ENCODE measurements at places on chromosomes 13 and 19.

GRCh38 chr19:17510220-17510993 is 1.0 kb upstream of the PGLS start:
- H3K4me3 ChIP-seq, result peak overlapping the region; percentile 84
- H3K4me1 ChIP-seq, result peaks cover 2% of the 10 kb centered on the region
- H3K36me3 ChIP-seq, result no peaks in the 10 kb centered on the region
- H3K27ac ChIP-seq, result no peak overlapping the region
- DNase-seq, result no peak
- H3K27me3 ChIP-seq, result no peaks in the 10 kb centered on the region

- peak overlapping the region; percentile 59 for H3K27ac ChIP-seq
- DNase-seq, result no peak
- peaks cover 12% of the 10 kb centered on the region for H3K4me1 ChIP-seq
- H3K36me3 ChIP-seq, result peaks cover 6% of the 10 kb centered on the region
- H3K27me3 ChIP-seq, result no peaks in the 10 kb centered on the region
Observed at GRCh38 chr13:28438067-28438466, 56.9 kb downstream of the FLT1 start.

GRCh38 chr13:35906636-35907035 is 224.5 kb downstream of the DCLK1 start:
- H3K4me1 ChIP-seq, result peaks cover 4% of the 10 kb centered on the region
- no peak overlapping the region for H3K27ac ChIP-seq
- H3K36me3 ChIP-seq, result no peaks in the 10 kb centered on the region
- no peaks in the 10 kb centered on the region for H3K27me3 ChIP-seq
- no peak overlapping the region for H3K4me3 ChIP-seq

- DNase-seq, result no peak
- no peak overlapping the region for H3K4me3 ChIP-seq
- H3K27me3 ChIP-seq, result no peaks in the 10 kb centered on the region
- no peaks in the 10 kb centered on the region for H3K36me3 ChIP-seq
- H3K4me1 ChIP-seq, result no peaks in the 10 kb centered on the region
Observed at GRCh38 chr13:112510987-112511685, 76.8 kb downstream of the TUBGCP3 start.

- H3K36me3 ChIP-seq, result no peaks in the 10 kb centered on the region
- H3K27me3 ChIP-seq, result no peaks in the 10 kb centered on the region
- no peaks in the 10 kb centered on the region for H3K4me1 ChIP-seq
- no peak overlapping the region for H3K4me3 ChIP-seq
- H3K27ac ChIP-seq, result no peak overlapping the region
Observed at GRCh38 chr13:111566567-111566966, 246.1 kb downstream of the TEX29 start.

DNA sequence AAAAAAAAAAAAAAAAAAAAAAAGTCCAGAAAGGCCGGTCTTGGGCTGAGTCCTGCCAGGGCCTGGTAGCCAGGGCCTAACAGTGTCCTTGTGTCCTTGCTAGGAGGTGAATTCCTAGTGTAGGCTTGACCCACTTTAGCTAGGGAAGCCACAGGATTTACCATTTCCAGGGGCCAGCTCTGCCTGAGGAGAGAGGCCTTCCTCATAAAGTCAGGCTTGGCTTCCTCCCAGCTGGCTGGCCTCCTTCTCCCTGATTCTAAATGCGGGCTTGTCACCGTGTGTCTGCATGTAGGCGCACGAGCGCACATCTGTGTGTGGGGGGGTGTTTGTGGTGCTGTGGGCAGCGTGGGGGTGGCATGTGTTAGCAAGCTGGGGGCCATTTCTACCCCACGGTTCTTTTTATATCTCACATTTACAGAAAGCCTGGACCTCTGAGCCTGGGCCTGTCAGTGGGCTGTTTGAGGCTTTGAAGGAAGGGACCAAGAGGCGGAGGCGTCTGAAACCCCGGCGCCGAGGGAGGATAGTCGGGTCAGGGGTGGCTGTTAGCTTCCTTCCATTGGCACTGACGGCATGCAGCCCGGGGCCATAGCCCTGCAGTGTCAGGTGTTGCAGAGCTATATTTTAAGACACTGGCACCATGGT is 31.7 kb downstream of the IER2 start:
- no peaks in the 10 kb centered on the region for H3K27me3 ChIP-seq
- DNase-seq, result no peak
- peaks cover 2% of the 10 kb centered on the region for H3K4me1 ChIP-seq
- H3K27ac ChIP-seq, result no peak overlapping the region

DNA sequence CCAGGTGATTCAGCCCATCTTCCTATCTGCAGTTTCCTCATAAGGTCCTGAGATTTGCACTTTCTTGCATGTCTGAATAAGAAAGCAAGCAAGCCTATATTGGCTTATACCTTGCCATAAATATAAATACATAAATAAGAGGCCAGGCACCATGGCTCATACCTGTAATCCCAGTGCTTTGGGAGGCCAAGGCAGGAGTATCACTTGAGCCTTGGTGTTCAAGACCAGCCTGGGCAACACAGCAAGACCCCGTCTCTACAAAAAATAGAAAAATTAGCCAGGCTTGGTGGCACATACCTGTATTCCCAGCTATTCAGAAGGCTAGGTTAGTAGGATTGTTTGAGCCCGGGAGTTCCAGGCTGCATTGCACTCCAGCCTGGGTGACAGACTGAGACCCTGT is 5.5 kb upstream of the GPATCH1 start:
- H3K4me1 ChIP-seq, result no peaks in the 10 kb centered on the region
- H3K36me3 ChIP-seq, result no peaks in the 10 kb centered on the region
- DNase-seq, result no peak
- H3K27me3 ChIP-seq, result no peaks in the 10 kb centered on the region
- no peak overlapping the region for H3K4me3 ChIP-seq
- no peak overlapping the region for H3K27ac ChIP-seq

GRCh38 chr13:25798998-25799397 is 252.8 kb downstream of the SHISA2 start:
- no peak overlapping the region for H3K27ac ChIP-seq
- H3K27me3 ChIP-seq, result no peaks in the 10 kb centered on the region
- H3K4me3 ChIP-seq, result no peak overlapping the region
- DNase-seq, result no peak
- no peaks in the 10 kb centered on the region for H3K36me3 ChIP-seq

GRCh38 chr19:2054763-2055162 is 3.7 kb upstream of the MKNK2 start:
- no peak overlapping the region for H3K27ac ChIP-seq
- no peaks in the 10 kb centered on the region for H3K36me3 ChIP-seq
- H3K4me1 ChIP-seq, result peaks cover 13% of the 10 kb centered on the region
- no peak overlapping the region for H3K4me3 ChIP-seq
- no peak for DNase-seq

Measured in iPS DF 6.9 (cell line).